Stimulated activated CD8-positive, alpha-beta memory T cell treated with anti-CD3 and anti-CD28 coated beads, Interleukin-2, amount 100 ng/mL, for 1 hour (primary cell): ENCODE measurements at places on chromosomes 3 and 15.

GRCh38 chr15:88664151-88664778, 25.4 kb downstream of the ISG20 start:
- no peak for DNase-seq

DNA sequence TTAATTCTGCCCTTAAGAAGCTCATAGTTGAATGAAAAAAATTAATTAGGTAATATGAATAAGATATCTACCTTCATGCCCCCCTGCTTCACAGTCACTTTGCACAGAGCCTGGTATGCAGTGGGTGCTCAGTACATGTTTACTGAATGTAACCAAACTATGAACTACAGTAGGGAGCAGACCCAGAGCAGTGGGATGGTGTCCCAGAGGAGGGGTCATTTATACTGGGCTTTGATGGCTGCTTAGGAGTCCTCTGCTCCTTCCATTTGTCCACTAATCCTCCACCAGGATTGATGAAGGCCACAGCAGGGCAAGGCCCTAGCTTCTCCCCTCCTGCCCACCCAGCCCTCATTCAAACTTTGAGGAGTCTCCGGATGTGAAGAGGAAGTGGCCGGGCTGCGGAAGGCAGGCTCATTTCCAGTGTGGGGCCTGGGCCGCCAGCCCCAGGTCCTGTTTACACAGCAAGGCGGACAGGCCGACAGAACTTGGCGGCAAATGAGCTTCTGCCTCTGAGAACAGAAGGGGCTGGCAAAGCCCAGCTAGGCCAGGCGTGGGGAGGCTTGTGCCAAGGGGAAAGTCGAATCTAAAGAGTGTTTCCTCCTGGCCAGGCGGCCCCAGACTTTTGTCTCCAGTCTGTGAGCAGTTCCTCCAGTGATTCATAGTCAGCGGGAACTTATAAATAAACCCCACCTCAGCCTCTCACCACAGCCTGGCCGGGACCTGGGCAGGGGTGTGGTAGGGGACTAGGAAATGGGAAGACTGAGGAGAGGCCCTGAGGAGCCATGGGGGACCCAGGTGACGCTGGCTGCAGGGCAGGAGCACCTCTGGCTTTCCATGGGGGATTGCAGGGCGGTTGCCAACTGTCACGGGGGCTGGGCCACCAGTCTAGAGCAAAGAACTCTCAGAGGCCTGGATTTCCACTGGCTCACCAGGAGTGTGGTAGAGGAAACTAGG, 51.6 kb upstream of the LCTL start:
- no peak for DNase-seq

- DNase-seq: no peak
Observed at GRCh38 chr3:81743096-81744025, 18.1 kb downstream of the GBE1 start.

DNA sequence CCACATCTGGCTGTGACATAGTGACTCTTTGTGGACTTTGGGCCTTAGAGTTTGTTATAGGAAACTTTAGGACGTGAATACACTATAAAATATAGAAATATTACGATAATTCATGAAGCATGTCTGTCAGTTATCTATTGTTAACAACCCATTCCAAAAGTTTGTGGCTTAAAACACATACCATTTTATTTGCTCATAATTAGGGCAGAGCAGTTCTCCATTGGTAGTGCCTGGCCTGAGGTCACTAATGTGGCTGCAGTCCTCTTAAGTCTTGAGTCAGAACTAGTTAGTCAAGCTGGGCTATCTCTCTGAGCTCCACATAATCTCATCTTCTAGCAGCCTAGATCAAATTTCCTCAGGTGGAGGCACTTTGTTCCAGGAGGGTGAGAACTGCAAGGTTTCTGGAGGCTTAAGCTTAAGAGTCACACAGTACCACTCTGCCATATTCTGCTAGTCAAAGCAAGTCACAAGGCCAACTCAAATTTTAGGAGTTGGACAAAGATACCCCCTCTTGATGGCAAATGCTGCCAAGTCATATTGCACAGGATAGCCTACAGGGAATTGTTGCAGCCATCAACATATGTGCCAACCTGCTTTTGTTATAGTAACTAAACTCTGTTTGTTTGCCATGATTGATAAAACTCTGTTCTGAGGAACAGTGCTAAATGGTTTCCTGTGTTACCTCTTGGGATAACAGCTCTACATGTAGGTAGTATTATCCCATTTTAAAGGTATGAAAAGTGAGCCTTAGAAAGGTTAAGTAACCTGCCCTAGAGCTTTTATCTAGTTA, 8.7 kb downstream of the ATXN7 start:
- DNase-seq: no peak

GRCh38 chr3:74370342-74370741, 244.1 kb downstream of the CNTN3 start:
- DNase-seq: no peak

DNA sequence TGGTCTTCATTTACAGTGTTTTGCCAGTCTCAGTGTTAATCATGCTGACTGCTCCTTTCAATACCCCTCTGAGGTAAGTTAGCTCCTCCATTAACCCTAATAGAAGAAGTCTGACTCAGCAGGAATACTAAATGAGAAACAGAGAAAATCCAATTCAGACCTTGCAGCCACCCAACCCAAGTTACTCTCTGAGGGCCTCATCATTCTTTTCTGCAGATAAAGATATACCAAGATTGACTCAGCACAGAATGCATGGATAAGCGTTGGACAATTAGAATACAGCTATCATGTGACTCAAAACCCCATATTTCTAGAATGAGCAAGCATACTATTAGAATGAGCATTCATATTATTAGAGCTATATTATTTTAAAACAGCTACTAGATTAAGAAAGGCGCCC, 389.1 kb upstream of the SGO1 start:
- no peak for DNase-seq

GRCh38 chr15:70356062-70356860, 258.5 kb upstream of the TLE3 start:
- no peak for DNase-seq

- no peak for DNase-seq
Observed at GRCh38 chr15:84598250-84598649, 2.6 kb upstream of the ZSCAN2 start.

- DNase-seq: no peak
Observed at GRCh38 chr3:15822281-15822680, 24.5 kb upstream of the ANKRD28 start.

DNA sequence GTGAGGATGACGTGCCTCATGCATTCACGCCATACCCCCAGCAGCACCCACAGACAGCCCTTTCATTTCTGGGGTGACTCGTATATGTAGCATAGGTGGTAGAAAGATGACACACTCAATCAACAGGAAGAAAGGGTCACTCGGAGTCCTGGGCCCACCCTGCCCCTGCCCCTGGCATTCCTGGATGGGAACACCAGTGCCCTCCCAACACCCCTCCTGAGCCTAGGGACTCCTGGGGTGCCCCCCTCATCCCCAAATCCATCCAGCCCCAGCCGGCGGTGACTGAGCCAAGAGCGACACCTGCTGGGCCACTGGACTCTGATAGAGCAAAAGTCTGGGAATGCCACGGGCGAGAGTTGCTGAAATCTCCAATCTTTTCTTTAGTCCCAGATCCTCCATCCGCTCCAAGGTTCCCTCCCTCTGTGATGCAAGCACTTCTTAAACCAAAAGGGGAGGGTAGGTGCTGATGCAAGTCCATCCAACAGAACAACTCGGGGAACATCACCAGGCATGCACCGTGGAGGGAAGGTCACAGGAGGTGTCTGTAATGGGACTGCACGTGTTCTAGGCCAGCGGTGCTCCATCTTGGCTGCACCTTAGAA, 31.1 kb downstream of the ACAN start:
- no peak for DNase-seq

- no peak for DNase-seq
Observed at GRCh38 chr3:149450281-149450680, 24.2 kb upstream of the TM4SF4 start.

DNA sequence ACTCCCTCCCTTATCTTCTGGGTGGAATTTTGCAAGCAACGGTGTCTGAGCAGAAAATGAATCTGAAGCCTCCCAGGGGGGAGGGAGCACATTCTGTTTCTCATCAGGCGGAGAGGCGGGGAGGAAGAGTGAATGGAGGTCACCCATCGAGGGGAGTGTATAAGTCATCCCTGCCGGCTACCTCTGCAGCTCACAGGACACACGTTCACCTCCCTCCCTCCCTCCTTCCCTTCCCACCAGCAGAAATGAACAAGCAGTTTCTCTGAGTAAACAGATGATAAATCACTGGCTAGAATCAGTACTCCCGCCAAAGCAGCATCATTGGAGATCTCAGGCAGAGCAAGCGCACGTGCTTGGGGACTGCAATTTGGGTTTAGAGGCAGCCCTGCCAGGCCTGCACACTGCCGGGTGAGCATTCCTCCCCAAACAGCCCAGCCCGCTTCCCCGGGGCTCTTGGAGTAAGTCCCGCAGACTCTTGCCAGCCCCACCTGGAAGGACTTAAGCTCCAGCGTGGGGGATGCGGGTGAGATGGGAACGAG, 38.3 kb downstream of the CPN2 start:
- DNase-seq: no peak

GRCh38 chr3:10940106-10940505, 52.4 kb upstream of the SLC6A1 start:
- no peak for DNase-seq

- DNase-seq: no peak
Observed at GRCh38 chr3:117790235-117790987, 1080.8 kb downstream of the TUSC7 start.

DNA sequence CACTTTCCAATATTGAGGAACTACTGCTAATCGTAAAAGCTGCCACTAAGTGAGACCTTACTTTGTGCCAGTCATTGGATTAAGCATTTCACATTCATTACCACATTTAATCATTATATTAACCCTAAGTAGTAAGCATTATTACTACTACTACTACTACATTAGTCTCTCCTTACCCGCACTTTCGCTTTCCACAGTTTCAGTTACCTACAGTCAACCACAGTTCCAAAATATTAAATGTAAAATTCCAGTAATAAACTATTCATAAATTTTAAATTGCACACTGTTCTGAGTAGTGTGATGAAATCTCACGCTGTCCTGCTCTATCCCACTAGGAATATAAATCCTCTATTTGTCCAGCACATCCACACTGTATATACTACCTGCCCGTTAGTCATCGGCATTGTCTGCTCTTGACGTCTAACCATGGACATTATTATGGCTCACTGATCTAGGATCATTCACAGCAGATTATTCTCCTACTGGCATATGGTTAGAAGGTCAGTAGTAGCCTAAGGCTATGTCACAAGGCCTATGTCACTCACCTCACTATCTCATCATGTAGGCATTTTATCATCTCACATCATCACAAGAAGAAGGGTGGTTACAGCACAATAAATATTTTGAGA, 121.1 kb downstream of the GSK3B start:
- DNase-seq: no peak

GRCh38 chr3:105094588-105094987, 272.1 kb upstream of the ALCAM start:
- no peak for DNase-seq

GRCh38 chr3:46895204-46895660, 17.7 kb downstream of the PTH1R start:
- DNase-seq: peak; percentile 58

DNA sequence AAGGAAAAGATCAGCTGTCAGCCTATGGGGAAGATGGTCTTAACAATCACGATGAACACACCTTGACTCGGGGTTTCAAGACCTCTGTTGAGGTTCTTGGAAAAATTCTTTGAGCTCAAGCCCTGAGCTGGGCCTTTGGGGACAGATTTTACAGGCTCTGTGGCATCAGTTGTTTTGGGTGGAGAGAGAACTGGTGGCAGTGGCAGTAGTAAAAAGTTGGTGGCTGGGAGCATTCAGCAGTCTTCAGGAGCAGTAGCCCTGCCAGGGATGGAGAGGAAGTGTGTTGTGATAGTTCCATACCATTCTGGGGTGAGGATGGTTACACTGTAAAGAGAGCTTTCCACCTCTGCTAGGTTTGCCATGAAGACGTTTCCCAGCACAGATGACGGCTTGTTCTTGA, 4.9 kb upstream of the KY start:
- no peak for DNase-seq

- DNase-seq: no peak
Observed at GRCh38 chr3:187735837-187736236, 9.4 kb downstream of the BCL6 start.

- no peak for DNase-seq
Observed at GRCh38 chr3:192079098-192079497, 618.1 kb downstream of the PYDC2 start.
